ENCODE measurements at places on chromosomes 7 and 10.
A peak's percentile ranks its signal among the peaks of the same experiment; 100 is the strongest.

- DNase-seq, result no peak
These were observed 50.3 kb downstream of the CARD11 start for GRCh38 chr7:2993396-2993795.

DNA sequence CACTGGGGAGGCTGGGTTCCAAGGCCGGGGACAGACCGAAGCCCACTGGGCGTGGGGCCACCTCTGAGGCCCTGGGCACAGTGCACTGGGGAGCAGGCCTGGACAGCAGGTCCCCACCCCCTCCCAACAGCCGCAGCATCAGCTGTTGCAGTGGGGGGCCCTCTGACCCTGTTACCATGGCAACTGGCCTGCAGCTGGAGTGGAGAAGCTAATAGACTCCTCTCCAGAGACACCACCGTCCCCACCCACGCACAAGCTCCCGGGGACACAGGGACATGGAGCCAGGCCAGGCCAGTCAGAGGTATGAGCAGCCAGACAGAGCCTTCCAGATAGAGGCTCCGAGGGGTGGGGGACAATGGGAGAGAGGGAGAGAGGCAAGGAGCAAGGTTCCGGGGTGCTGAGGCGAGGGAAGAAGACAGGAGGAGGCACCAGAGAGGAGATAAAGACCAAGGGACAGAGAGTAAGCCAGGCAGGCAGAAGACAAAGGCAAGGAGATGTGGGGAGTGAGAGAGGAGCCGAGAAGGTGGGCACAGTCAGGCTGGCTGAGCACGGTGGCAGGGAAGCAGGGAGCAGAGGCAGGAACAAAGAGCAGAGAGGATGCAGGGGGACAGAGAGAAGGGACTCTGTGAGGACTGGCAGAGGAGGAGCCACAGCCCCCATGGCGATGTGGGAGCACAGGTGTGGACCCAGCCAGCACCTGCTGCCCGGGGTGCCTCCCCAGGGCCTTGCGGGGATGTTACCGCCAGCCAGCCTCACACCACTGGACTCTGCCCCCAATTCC, 6.7 kb downstream of the KCNH2 start:
- no peak for DNase-seq

DNA sequence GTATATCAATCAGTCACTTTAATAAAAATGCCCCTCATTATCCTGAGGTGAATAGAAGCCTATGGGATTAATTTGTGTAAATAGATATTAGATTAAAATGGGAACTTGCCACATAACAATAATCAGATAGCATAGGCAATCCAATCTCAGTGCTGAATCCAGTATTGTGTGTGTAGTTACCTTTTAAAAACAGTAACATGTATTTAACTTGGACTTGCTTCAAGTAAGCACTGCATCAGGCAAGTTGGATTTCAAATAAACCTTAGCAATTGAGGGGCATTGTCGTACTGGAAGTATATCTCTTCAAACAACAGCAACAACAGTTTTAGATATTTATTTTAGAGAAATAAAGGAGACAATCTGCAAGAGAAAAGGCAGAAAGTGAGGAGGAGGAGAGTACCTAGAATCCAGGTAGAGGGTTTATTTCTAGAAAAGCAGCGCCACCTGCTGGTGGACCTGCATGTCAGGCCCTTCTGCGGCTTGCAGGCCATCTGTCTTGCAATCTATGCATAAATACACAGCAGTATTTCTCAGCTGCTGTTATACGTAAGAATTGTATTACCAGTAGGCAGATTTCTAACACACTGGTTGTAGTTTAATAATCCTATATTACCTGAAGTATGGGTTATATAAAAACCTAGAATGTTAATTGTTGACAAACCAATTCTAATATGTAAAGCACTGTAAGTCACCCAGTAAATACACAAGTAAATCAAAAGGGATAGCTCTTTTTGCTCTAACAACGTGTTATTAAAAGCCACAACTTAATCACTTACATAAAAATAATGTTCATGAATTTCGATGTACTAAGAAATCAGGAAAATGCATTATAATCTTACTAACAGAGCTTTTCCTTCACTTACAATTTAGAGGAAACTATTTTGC, 652.8 kb downstream of the KCNMA1 start:
- DNase-seq, result peak; percentile 66

DNA sequence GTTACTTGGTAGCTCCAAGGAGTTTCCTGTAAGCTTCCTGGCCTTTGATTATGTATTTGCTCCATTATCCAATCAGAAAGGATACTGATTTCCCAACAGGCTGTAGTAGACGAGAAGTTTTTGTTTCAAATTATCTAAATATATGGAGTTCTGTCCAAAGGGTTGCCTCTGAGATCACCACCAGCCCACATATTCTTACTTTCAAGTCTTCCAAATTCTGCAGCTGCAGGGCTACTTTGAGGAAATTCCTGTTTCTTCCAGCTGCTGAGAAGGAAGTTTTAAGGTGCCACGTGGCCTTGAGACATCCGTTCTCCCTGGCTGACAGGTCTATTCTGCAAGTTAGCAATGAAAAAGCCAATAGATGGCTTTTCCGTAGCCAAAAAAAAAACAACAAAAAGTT, 286.0 kb downstream of the TWIST1 start:
- no peak for DNase-seq

DNA sequence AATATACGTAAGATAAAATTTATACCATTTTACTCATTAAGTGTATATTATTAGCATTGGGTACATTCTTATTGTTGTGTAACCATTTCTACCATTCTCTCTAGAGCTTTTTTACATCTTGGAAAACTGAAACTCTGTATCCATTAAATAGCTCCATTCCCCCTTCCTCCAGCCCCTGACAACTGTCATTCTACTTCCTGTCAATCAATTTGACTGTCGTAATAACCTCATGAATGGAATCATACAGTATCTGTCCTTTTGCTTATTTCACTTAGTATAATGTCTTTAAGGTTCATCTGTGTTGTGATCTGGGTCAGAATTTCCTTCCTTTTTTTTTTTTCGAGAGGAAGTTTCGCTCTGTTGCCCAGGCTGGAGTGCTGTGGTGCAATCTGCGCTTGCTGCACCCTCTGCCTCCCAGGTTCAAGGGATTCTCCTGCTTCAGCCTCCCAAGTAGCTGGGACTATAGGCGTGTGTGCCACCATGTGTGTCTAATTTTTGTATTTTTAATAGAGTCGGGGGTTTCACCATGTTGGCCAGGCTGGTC, 15.6 kb downstream of the ZRANB1 start:
- no peak for DNase-seq

DNA sequence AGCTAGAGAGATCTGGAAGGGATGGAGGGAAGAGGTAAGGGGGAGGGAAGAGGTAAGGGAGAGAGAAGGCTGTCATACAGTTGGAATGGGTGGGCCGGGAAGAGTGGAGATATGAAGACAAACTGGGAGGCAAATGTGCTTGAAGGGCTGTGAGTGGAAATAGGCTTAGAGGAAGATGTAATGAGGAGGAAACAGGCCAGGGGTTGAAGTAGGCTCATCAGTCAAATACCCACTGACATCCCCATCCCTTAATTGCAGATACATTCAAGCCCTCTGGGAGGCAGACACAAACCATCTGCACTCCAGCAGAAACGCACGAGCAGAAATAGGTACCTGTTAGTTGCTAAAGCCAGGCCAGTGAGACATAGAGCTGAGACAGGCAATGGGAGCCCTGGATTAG, 2.1 kb downstream of the SYNPO2L start:
- no peak for DNase-seq

- DNase-seq, result no peak
These were observed 116.0 kb downstream of the GRK5 start for GRCh38 chr10:119323085-119324016.

- DNase-seq, result no peak
These were observed 134.9 kb downstream of the OR13A1 start for GRCh38 chr10:45180507-45180906.

GRCh38 chr7:108463613-108464012, 7.4 kb upstream of the NRCAM start:
- DNase-seq, result no peak

GRCh38 chr7:71626206-71626605, 494.3 kb downstream of the GALNT17 start:
- DNase-seq, result no peak

- DNase-seq, result no peak
These were observed 327.1 kb downstream of the FRMD4A start for GRCh38 chr10:14003517-14004184.

GRCh38 chr7:46218461-46219200, 297.6 kb upstream of the IGFBP3 start:
- DNase-seq, result no peak

- no peak for DNase-seq
These were observed 1075.4 kb upstream of the POT1 start for GRCh38 chr7:126005064-126005463.

DNA sequence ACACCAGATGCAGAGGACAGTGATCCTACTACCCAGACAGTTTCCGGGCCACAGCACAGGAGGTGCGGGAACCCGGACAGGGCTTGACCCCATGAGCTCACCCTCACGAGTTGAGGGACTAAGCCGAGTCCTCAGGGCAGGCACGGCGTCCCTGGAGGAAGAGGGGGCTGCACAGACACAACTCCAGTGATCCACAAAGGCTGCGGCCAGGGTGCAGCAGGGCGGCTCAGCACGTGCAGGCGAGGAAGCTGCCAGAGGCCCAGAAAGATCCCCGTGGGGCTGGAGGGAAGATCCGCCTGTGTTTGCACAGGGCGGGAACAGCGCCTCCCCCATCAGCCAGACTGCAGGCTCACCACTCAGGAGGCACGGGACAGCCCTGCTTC, 45.9 kb upstream of the TMEM72 start:
- no peak for DNase-seq

DNA sequence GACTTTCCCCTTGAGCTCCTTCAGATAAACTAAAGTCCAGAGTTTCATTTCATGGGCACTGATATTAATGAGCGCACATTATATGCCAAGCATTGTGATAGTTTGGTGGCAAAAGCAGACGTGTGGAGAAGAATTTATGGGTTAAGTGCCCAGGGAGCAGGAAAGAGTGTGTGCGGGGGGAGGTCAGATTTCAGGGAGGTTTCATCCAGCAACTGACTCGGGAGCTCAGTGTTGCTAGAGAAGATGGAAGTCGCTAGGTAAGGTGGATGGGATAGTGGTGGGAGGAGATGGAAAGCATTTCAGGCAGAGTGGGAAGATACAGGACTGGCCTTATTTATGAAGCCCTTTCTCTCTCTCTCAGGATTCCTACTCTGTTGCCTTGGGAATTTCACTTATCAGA, 223.0 kb downstream of the SNX10 start:
- no peak for DNase-seq

- DNase-seq, result no peak
These were observed 351.3 kb upstream of the BMPER start for GRCh38 chr7:33554046-33554445.

DNA sequence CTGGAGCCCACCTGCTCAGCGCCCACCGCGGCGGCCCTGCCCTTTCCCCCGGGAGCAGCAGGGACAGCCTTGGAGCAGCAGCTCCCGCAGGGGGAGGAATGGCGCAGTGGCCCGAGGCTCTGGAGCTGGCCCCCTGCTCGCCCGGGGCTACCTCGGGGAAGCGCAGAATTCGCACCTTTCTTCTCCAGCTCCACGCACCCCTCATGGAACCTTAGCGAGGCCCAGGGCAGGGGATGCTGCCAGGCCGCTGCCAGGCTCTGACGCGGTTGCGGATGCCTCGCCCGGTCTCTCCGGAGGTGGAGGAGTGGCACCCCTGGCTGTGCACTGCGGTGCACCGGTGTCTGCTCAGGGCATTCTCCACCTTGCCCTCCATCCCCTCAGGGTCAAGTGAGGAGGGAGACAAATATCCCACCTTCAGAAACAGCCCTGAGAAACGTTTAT, 84.9 kb upstream of the MKI67 start:
- no peak for DNase-seq

GRCh38 chr7:130444234-130444633, 3.4 kb upstream of the CEP41 start:
- no peak for DNase-seq

- DNase-seq, result no peak
These were observed 372.3 kb upstream of the NRP1 start for GRCh38 chr10:33706746-33707145.

DNA sequence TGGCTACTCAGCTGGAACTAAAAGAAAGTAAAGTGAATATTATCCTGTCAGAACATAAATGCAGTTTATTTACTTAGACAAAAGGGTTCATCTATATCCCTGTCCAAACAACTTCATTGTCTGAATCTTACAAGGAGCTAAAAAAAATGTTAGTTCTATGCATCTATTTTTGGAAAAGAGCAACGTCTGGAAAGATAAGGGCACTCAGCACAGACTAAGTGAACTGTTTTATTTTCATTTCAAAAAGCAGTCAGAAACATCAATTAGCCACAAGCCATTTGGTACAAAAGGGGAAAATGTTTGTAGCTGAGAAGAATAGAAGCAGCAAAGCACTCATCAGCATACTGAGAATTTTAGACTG, 245.5 kb downstream of the FOXP2 start:
- DNase-seq, result no peak

- DNase-seq, result no peak
These were observed 131.3 kb upstream of the ASAH2 start for GRCh38 chr10:50382576-50383023.
